ENCODE measurements at places on chromosomes 7 and 10. TPM values are rescaled to one million over a fixed set of nuclear protein-coding genes. Genes with fewer than 3 reads are reported as not detected.

ZNF716 gene
- not detected for total RNA-seq

DNA sequence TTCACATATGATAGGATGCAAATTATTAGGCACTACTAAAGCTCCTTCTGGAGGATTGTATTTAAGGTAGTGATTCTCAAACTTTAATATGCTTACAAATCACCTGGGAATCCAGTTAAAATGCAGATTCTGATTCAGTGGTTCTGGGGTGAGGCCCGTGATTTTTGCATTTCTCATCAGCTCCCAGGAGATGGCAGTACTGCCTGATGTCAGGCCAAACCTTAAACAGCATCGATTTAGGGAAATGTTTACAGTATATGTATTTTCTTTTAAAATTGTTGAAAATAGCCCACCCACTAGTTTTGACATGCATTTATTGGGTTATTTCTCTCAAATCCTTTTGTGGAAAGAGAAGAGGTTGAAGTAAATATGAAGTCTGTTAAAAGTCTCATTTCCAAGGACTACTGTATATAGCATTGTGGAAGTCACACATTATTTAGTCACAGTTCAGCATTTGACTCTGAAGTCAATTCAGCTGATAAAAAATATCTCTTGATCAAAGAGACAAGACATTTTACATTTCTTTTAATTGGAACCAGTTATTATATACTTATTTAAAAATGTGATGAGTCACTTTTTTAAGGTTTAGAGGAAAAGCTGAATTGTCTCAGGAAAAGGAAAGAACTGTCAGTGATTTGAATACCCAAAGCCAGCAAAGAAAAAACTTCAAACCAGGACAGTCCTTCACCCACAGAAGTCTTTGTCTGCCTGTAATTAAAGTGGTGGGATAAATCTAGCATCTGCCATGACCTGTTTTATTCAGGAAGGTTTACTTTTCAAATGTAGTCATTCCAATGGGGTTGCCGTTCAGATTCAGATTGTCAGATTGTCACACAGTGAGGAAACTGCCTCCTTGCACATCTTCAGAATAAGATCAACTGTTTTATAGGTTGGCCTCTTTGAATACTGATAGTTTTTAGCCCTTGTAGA, 21.1 kb upstream of the HBP1 start:
- no peak for DNase-seq

- DNase-seq, result no peak
Observed at GRCh38 chr10:79207726-79208125, 139.0 kb downstream of the ZMIZ1 start.

MRPS16 gene
- total RNA-seq, result 128 TPM

PNLIPRP3 gene
- not detected for total RNA-seq
